ENCODE measurements at places on chromosomes 5 and 9. TPM values are rescaled to one million over a fixed set of nuclear protein-coding genes. Genes with fewer than 3 reads are reported as not detected.
A peak's percentile ranks its signal among the peaks of the same experiment; 100 is the strongest.

GRCh38 chr5:154251529-154251928 lies 61.0 kb downstream of the GALNT10 start:
- no peak for DNase-seq

The PNPLA7 gene
- total RNA-seq, result 3.3 TPM

DNA sequence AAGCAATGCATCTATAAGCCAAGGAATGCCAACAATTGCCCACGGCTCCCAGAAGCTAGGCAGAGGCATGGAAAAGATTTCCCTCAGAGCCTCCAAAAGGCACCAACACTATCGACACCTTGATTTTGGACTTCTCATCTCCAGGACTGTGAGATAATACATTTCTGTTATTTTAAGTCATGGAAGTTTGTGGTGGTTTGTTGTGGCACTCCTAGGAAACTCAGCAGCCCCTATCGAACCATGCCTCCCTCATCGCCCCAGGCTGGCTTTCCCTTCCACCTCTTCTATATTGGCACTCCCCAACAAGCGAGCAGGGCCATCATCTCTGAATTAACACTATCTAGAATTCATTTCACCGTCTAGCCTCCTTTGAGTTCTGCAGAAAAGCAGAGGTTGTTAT lies 33.7 kb upstream of the TAS2R1 start:
- no peak for DNase-seq

GRCh38 chr5:177483042-177483441 lies 9.6 kb upstream of the DBN1 start:
- DNase-seq, result no peak

The SMC2 gene
- total RNA-seq, result 24.9 TPM

DNA sequence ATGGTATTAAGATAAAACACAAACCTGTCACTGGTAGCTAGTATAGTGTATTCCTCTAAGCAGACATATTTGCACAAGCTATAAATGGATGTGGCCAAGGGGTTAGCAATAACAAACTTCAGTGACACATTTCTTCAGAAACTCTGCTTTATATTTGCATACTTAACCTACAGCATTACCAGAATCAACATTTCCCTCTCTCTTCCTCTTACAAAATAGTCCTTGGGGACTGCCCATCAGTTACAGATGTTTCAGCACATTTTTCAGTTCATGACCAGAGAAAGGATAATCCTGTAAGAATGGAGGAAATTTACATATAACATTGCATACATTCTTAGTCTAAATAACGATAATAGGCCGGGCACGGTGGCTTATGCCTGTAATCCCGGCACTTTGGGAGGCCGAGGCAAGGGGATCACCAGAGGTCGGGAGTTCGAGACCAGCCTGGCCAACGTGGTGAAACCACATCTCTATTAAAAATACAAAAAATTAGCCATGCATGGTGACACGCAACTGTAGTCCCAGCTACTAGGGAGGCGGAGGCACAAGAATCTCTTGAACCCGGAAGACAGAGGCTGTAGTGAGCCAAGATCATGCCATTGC lies 25.3 kb upstream of the SLC1A1 start:
- DNase-seq, result no peak

DNA sequence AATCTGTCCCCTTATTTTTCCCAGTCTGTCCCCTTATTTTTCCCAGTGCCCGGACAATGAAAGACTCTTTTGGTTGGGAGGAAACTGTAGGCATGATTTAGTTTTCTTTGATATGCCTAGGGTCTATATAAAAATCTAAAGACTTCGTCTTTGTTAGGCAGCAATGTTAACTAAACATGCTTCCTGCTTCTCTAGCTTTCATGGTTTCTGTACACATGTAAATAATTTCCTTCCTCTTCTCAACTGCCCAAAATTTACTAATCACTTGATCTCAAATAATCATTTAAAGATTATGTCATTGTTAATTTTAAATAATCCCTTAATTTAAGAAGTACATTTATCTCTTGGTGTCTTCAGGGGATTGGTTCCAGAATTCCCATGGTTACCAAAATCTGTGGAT lies 47.8 kb upstream of the RAPGEF6 start:
- DNase-seq, result no peak

DNA sequence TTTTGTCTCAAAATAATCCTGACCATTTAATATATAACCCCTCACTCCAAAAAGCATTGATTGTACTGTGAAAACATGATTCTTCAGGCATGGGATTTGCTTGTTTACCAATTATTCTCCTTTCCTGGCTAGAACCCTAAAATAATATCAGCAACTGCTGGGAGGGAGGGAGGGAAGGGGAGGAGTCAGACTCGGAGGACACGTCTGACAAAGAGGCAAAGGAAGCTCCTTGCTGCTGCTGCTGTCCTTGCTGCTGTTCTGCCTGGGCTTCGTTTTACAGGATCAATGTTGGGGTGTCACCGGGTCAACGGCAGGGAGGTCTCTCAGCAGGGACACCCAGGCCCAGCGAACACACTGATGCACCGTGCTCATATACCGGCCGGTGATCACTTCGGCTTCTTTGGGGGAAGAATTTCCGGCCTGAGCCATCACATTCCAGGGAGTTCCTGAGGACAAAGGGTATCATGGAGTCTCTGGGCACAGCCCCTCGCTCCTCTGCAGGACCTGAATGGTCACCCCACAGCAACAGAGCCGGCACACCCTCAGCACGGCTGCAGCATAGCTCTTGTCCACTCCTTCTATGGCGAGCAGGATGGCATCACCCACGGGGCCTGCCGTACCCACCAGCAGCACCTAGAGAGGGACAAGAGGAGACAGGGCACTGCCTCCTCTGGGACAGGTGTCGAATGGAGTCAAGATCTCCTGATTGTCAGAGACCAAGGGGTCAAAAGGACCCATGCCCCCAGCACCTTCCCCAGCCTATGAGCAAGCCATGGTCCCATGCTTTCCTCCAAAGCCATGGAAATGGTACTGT lies 27.9 kb downstream of the MED10 start:
- no peak for DNase-seq

GRCh38 chr9:37028420-37029031 lies 5.5 kb downstream of the PAX5 start:
- peak; percentile 75 for DNase-seq

- no peak for DNase-seq
These were observed 81.2 kb downstream of the ADAMTS12 start for GRCh38 chr5:33810491-33811120.

The ADAMTS19 gene
- 3.1 TPM for total RNA-seq

The CSF1R gene
- not detected for total RNA-seq

The DMRT3 gene
- total RNA-seq, result not detected

GRCh38 chr5:37247036-37247435 lies 2.1 kb downstream of the CPLANE1 start:
- DNase-seq, result no peak

GRCh38 chr5:128213340-128213739 lies 129.8 kb downstream of the SLC12A2 start:
- DNase-seq, result peak; percentile 87

- DNase-seq, result no peak
These were observed 194.9 kb downstream of the TMEM167A start for GRCh38 chr5:82882316-82882715.

The LTC4S gene
- 2.3 TPM for total RNA-seq

The WDR31 gene
- total RNA-seq, result 1.0 TPM

DNA sequence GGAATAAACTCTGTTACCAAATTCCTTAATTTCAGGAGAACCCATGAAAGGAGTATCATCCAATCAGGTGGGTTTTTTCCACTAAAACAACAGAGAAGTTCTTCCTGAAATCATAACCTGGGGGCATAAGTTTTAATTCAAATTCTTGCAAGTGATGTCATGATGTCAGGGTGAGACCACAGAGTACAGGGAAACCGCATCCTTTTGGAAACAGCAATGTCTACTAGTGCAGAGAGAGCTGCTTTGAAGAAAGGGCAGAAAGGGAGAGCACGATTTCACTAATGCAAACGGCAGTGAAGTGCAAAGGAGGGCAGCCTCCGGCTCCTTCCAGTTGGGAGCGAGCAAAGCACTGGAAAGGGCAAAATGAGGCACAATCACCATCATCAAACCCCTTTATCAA lies 20.6 kb upstream of the CMBL start:
- DNase-seq, result no peak

The LEAP2 gene
- 6.6 TPM for total RNA-seq

The SYK gene
- 151 TPM for total RNA-seq

The ZNF462 gene
- not detected for total RNA-seq

The FOXD4L5 gene
- total RNA-seq, result not detected

- no peak for DNase-seq
These were observed 94.6 kb upstream of the SLC30A5 start for GRCh38 chr5:68999181-68999580.

The SNAPC4 gene
- total RNA-seq, result 9.6 TPM

GRCh38 chr9:102405218-102405867 lies 589.8 kb upstream of the CYLC2 start:
- no peak for DNase-seq

GRCh38 chr9:112103405-112103804 lies 71.7 kb downstream of the SUSD1 start:
- no peak for DNase-seq

The PRDM12 gene
- total RNA-seq, result not detected

DNA sequence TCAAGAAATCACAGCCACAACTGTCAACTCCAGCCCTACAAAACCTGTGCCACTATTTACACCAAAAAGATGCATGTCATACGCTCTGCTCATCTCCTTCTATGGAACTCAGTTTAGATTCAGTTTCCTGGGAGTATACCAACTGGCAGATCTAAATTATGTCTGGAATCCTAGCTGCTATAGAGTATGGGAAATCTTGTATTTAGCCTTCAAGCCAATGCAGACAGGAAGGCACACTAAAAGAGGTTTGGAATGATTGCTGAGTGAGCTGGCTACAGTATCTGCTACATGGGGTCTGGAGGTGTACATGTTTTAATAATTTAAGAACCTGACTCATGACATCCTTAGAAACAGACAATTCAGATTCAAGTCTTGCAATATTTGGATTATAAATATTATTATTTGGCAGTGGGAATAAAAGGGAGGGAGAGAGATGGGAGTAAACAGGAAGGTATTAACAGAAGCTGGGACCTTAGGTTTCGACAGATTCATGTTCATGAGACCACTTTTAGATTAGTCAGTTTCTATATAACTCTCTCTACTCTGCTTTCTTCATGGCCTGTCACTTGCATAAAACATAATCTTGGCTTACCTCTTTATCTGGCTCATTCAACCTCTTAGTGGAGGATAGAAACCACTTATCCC lies 178.8 kb upstream of the HAPLN1 start:
- DNase-seq, result no peak

All from Karpas-422 (cell line).